CD4-positive, alpha-beta T cell (primary cell): ENCODE measurements at places on chromosomes 4 and X. TPM values are rescaled to one million over a fixed set of nuclear protein-coding genes. Genes with fewer than 3 reads are reported as not detected.

DNA sequence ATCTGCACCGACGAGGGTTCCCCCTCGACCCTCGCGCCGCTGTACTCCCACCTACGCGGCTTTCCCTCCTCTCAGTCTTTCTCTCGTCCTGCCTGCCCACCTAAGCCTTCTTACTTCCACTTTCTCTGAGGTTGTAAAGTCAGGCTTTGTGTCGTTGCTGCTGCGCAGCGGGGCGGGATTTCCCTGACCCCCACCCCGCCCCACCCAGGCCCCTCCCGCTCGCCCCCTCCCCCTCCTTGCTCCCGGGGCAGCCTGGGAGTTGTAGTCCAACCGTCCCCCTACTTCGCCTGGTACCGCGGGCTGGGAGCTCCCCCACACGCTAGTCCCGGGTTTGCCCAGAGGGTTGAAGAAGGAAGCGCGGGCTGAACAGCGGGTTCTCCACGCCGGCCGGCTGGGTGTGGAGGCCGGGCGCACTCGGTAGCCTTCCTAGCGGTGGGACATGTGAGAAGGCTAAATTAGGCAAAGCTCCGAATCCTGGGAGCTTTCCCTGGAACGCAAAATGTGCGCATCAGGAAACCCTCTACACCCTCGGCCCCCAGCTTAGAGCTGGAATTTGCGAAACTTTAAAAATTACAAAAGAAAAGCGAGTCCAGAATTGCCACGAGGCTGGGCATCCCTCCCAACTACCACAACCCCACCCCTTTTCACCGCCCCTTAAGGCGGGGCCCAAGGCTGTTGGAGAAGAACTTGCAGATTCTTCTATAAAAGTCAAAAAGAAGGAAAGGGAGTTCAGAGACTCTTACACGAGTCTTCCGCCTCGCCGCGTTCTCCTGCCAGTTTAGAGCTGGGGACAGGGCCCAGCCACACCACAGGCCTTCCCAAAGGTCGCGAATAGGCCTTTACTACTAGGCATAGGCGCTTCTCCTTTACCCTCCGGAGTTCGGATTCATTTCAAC, at the start of gene ATP11C:
Gene ATP11C (minus strand): TSS at position 153 of the 896 bp plus-strand sequence. CDS start 1,011 bp downstream, outside the sequence.
- DNase-seq = peak; percentile 82

DNA sequence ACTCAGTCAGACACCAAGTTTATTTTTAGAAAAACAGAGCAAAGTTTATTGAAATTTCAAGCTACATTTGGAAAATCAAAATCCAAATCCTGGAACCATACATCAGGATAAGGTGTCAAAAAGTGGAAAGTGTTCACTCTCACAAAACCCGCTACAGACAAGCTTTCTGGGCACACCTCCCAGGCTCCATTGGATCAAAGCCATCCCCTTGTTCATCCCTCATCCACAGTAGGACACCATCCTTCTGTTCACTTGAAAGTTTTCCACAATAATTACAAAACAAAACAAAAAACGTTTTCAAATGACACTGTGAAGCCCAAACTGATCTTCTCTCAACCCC, 62.4 kb downstream of the TSC22D3 start:
- DNase-seq = no peak

Gene PLXNB3
- total RNA-seq = not detected

Gene ZNF280C
- total RNA-seq = 4.2 TPM

GRCh38 chr4:23413631-23414030, 476.2 kb downstream of the PPARGC1A start:
- DNase-seq = no peak

GRCh38 chrX:108396188-108396891, 41.9 kb downstream of the COL4A6 start:
- no peak for DNase-seq

DNA sequence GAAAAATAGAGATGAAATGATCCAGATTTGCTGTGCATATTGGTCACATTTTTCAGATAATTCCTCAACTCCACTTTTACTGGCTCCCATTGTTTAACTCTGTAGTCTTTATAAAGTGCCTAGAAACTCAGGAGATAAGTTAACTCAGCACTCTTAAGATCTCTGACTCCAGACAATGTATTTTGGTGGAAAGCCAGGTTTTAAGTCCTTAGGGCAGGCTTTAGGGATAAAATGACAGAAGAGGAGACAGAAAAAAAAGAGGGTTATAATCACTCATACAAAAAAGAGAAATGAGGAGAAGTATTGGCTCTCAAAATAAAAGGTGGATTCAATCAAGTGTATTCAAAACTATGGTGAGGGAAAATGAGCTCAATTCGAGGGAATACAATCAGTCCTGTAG, 674.8 kb upstream of the INTU start:
- no peak for DNase-seq

GRCh38 chrX:578531-578930, 52.1 kb upstream of the SHOX start:
- no peak for DNase-seq

Gene ABLIM2
- 2.5 TPM for total RNA-seq

Gene CSAG3
- not detected for total RNA-seq

Gene STATH
- total RNA-seq = not detected

Gene GYPA
- not detected for total RNA-seq

- no peak for DNase-seq
Observed at GRCh38 chr4:106522839-106523238, 154.3 kb upstream of the GIMD1 start.

DNA sequence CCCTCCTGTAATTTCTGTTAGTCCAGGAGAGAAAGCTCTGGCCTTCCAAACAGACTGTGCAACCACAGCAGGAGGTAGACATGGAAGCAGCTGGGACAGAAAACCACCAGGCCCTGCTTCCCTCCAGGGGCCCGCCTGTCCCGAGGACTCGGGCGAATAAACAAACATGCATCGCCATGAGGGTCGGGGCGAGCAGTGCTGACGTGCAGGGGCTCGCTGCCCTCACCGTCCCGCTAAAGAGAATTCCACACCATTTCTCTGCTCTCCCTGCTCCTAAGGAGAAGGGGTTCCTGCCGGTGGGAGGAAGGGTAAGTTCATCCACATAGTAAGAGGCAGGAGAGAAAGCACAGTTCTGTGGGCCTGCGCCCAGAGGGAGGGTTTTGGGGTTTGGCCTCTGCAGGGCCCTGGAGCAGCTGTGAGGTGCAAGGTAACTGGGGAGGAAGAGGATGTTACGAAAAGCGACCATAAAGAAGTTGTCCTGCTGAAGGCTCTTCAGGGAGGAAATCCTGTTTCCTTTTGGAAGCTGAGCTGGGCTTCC, 54.9 kb downstream of the WFS1 start:
- DNase-seq = no peak

DNA sequence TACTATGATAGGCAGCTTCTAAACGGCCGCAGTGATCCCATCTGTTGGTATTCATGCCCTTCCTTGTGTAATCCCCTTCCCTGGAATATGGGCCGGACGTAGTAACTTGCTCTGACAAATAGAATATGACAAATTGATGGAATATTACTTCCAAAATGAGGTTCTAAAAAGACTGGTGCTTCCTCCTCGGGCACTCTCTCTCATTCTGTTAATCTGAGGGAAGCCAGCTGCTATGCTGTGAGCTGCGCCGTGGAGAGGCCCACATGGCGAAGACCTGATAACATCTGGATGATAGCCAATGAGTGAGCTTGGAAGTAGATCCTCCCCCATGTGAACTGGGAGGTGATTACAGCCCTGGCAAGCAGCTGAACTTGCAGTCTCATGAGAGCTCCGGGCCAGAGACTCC, 27.2 kb upstream of the SLC25A4 start:
- no peak for DNase-seq

DNA sequence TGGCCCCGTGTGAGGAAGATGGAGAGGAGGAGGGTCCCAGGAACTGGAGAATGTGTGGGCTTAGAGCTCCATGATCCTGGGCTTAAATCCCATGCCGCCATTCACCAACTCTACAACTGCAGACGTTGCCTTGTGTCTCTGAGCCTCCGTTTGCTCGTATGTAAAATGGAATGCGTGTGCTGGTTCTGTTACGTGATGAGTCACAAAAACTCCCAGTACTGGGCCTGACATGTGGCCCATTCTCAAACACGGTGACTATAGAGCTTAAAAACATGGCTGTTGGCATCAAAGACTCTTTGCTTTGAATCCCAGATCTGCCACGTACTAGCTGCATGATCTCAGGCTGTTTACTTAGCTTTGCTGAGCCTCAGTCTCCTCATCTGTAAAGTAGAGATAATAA, 13.0 kb upstream of the AFAP1 start:
- DNase-seq = no peak

DNA sequence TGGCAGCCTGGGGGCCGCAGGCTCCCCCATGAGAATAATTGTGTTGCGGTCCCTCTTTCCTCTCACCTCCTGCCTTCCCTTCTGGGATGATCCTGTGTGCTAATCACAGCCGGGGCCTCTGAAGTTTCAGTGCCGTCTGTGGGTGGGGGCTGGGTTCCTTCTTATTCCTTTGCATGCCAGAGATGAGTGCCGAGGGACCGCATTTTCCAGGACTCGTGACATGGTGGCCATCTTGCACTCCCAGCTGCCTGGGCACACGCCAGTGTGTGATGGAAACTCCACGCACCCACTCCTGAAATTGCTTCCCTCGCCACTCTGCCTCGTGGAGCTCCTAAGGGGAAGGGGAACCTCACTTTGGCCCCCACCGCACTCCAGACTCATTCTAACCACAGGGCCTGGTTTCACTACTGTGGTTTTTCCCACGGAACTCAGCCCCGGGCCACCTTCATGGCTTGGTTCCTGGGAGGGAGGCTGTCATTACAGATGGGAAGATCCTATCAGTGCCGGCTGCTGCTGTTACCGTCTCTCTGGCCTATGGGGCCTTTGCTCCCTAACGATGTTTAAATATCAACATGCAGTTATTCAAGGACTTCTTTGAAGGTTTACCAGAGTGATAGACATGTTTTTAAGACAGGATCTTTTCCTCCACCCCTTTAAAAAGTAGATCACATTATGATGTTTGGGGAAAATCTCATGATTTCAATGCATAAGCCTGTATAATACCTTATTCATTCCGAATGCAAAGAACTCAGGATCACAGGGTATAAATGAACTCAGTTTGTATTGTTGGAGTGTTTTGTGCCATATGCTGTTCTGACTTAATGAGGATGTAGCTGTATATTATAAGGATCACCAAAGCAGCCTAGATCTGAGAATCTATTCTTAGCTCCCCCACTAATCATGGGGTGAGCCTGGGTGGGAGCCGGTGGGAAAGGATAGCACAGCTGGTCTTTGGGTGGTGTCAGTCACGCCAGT, 89.6 kb downstream of the SORCS2 start:
- no peak for DNase-seq

- no peak for DNase-seq
Observed at GRCh38 chrX:109186939-109187338, 294.9 kb downstream of the GUCY2F start.
